Naive thymus-derived CD8-positive, alpha-beta T cell (primary cell): ENCODE measurements at places on chromosomes 13 and 19. TPM values are rescaled to one million over a fixed set of nuclear protein-coding genes. Genes with fewer than 3 reads are reported as not detected.

- peaks cover 3% of the 10 kb centered on the region for H3K4me1 ChIP-seq
- no peak overlapping the region for H3K4me3 ChIP-seq
- no peaks in the 10 kb centered on the region for H3K36me3 ChIP-seq
- peaks cover 15% of the 10 kb centered on the region for H3K27me3 ChIP-seq
These were observed 5.2 kb upstream of the TM6SF2 start for GRCh38 chr19:19278315-19278714.

DNA sequence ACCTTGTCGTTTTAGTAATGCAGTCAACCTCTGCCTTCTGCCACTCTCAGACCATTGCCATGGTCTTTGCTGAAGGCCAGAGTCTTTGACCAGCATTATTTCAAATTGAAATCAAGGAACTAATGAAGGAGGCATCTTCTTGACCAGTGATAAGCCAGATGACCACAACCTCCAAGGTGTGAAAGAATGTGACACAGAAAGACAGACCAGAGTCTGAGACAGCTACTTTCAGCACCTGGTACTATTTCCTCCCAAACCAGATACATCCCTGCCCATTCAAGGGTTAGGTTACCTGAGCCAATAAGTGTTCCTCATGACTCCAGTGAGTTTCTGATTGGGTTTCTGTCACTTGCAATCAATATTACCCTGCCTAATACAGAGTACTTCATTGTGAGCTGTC, 20.3 kb upstream of the RNASEH2B start:
- no peak overlapping the region for H3K4me3 ChIP-seq
- no peaks in the 10 kb centered on the region for H3K36me3 ChIP-seq
- no peak for DNase-seq
- H3K27me3 ChIP-seq, result no peaks in the 10 kb centered on the region
- H3K4me1 ChIP-seq, result peaks cover 39% of the 10 kb centered on the region
- no peak overlapping the region for H3K27ac ChIP-seq

- H3K27me3 ChIP-seq, result no peaks in the 10 kb centered on the region
- DNase-seq, result no peak
- no peak overlapping the region for H3K4me3 ChIP-seq
- no peaks in the 10 kb centered on the region for H3K4me1 ChIP-seq
These were observed 683.5 kb downstream of the LIG4 start for GRCh38 chr13:107531816-107532215.

DNA sequence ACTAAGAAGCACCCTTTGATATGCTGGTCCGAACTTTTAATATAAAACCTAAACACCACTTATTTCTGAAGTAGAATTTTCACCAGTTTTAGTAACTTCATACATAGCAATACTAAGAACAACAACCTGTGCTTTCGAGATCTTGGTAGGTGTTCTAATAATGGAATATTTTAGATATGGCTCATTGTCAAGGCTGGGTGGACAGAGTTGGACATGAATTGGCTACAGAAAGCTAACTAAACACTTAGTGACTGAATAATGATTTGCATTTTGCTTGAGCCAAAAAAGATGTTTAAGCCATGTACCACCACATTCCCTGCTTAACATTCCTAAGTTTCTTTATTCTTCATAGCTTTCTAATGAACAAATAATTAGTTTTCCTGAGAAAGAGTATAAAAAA, 344.3 kb upstream of the SGCG start:
- no peaks in the 10 kb centered on the region for H3K4me1 ChIP-seq
- H3K27ac ChIP-seq, result no peak overlapping the region
- H3K4me3 ChIP-seq, result no peak overlapping the region
- no peaks in the 10 kb centered on the region for H3K36me3 ChIP-seq
- no peak for DNase-seq

- H3K4me3 ChIP-seq, result no peak overlapping the region
- no peak overlapping the region for H3K27ac ChIP-seq
- H3K36me3 ChIP-seq, result peaks cover 4% of the 10 kb centered on the region
These were observed 221.8 kb downstream of the OXGR1 start for GRCh38 chr13:96772426-96772825.

DNA sequence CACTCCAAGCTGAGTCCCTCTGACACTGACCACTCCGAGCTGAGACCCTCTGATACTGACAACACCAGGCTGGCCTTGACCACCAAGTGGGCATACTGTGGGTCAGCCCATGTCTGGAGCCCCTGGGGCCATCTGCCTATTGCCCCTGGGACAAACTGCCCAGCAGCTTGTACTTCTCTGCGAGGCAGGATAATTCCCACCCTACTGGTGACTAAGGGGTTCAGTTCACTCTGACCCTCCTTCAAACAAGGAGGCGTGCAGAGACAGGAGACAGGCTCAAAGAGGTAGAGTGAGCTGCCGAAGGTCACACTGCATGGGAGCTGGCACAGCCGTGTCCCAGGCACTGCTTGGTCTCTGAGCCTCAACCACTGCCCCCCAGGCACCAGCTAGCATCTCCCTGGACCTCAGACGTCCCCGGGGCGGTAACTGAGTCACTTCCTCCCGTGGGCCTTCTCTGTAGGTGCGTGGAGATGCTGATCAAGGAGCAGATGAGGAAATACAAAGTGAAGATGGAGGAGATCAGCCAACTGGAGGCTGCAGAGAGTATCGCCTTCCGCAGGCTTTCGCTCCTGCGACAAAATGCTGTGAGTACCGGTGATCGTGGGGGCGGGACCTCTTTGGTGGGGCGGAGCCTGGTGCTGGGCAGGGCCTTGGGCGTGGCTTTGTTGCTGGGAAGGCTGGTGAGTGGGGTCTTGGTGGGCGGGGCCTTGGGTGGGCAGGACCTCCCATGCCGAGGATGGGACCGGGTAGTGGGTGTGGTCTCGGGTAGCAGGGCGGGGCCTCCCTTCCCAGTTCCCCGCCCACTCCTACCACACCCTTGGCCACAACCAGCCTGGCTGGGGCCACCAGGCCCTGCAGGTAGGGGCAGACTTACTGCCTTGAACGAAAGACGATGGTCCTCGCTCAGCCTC, 5.8 kb upstream of the USE1 start:
- peaks cover 3% of the 10 kb centered on the region for H3K4me1 ChIP-seq
- DNase-seq, result no peak
- H3K4me3 ChIP-seq, result no peak overlapping the region

DNA sequence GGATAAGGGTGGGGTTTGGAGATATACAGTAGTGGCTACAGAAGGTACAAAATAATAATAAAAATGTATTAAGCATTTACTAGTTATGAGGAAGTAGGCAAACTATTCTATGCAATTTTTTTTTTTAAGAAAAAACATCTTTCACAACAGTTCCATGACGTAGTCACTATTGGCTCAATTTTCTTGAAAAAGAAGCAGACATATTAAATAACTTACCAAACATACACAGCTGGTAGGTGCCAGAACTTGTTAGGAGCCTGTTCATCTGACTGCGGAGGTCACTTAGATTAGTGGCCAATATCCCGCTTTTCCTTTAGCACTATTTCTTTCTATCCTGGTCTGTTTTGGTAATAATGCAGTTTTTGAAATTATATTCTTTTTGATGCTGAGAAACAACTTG, 593.5 kb downstream of the KCTD12 start:
- H3K4me1 ChIP-seq, result no peaks in the 10 kb centered on the region
- no peak for DNase-seq
- H3K36me3 ChIP-seq, result no peaks in the 10 kb centered on the region
- no peak overlapping the region for H3K27ac ChIP-seq
- no peak overlapping the region for H3K4me3 ChIP-seq
- H3K27me3 ChIP-seq, result no peaks in the 10 kb centered on the region

Gene CTXN1
- not detected for total RNA-seq
